ENCODE measurements at places on chromosomes 7 and 10.

DNA sequence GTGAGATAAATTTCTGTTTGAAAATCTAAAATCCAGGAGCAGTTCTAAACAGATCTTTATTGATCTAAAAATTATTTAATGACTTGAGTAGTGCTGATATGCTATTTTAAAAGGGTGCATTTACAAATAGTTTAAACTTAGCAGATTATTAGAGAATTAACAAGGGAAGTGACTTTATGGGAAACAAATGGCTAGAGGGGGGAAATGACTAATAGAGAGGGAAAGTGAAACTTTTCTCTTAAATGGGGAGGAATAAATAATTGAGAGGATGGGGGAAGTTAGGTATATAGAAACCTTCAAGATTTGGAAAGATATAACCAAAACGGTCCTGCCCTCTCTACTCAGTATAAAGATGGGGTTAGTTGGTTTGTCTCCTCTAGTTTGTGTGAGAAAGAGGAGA, 90.1 kb upstream of the ARMC3 start:
- no peak for DNase-seq

DNA sequence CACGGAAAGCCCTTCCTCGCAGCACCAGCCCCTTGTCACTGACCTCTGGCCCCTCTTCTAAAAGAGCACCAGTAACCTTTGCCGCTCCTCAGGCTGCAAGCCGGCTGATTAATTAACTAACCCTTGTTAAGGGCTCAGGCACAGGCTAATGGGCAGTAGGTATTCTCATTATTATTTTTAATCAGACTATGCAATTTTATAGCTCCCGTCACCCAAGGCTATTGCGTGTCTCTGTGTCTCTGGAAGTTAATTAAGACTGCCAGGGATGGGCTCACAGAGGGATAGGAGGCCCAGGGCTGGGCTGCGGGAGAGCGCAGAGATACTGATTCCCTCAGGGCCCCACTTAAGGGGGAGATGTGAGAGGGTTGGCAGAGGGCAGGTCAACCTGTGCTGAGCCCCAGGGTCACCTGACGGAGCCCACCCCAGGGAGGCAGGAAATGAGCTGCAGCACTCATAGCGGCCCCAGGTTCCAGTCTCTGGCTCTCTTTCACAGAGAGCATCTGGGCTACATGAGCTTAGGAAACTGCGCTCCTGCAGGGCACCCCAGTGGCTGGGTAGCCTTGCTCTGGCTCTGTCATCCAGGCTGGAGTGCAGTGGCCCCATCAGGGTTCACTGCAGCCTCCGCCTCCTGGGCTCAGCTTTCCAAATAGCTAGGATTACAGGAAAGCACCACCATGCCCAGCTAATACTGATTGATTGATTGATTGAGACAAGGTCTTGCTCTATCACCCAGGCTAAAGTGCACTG, 92.2 kb upstream of the LRRC4 start:
- no peak for DNase-seq

GRCh38 chr7:26078437-26079336, 73.3 kb upstream of the NFE2L3 start:
- DNase-seq: peak; percentile 70

- no peak for DNase-seq
These were observed 114.6 kb downstream of the PIP4K2A start for GRCh38 chr10:22599636-22600228.

DNA sequence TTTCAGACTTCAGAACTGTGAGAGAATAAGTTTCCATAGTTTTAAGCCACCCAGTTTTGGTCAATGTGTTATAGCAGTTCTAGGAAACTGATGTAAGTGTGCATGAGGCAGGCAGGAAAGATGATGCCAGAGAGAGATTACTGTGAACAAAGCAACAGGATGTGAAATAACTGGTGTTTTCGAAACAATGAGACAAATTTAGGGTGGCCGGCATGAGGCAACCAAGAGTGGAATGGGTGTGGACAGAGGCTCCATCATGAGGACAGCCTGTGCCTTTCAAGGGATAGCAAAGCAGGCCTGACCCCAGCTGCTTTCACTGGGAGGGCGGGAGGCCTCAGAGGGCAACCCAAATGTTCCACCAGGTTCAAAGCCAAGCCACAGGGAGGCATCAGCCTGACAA, 67.3 kb upstream of the UCN3 start:
- DNase-seq: no peak

DNA sequence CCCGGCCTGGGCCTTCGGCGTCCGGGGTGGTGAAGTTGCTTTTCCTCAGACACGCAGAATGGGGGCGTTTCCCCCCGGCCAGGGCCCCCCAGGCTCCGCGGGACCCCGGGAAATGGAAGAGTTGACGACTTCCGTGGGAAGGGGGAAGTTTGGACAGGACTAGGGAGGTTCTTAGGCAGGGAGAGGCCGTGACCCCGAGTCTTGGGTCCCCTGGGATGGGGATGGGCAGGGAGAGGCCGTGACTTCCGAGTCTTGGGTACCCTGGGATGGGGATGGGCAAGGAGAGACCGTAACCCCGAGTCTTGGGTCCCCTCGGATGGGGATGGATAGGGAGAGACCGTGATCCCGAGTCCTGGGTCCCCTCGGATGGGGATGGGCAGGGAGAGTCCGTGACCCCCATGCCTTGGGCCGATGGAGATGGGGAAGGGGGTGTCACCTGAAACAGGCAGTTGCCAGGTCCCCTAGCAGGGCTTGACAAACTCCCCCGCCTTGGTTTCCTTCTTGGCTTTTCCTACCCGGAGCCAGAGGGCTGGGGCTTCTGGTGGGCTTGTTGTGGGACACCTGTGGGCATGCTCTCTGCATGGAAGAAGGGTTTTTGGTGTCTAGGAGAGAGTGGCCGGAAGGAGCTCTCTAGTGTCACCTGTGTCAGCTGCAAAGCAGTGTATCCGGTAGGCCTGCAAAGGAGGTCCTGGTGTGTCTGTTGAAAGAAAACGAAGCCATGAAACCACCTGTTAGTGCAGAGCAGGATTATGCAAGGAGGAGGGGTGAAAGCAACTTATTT, 1.1 kb downstream of the TRRAP start:
- DNase-seq: no peak

DNA sequence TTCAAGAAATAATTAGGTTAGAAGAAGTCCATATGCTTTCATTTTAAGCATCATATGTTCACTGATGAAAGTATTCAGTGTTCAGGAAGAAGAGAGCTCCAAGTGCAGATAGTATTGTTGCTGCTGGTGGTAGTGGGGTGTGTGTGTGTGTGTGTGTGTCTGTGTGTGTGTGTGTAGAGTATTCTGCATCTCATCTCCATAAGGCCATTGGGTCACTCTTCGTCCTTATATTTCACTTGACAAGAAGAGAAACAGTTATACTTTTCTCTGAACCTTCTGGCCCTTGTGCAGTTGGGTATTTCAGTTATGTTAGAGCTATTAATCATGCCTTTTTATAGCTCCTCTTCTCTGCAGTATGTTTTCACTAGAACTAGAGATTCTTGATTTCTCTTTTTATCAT, 26.2 kb downstream of the ADAM22 start:
- DNase-seq: no peak

GRCh38 chr10:129936266-129936922, 27.7 kb downstream of the EBF3 start:
- DNase-seq: no peak

Measured in stimulated activated CD4-positive, alpha-beta T cell treated with anti-CD3 and anti-CD28 coated beads, Interleukin-1b, Interleukin-23, amount 100 ng/mL, for 1 hour (primary cell).